ENCODE measurements at places on chromosomes 6 and 20.
A peak's percentile ranks its signal among the peaks of the same experiment; 100 is the strongest.

GRCh38 chr6:44291841-44292240 lies 21.3 kb downstream of the AARS2 start:
- DNase-seq, result no peak

GRCh38 chr6:160065200-160065599 lies 56.4 kb upstream of the SLC22A1 start:
- DNase-seq, result no peak

DNA sequence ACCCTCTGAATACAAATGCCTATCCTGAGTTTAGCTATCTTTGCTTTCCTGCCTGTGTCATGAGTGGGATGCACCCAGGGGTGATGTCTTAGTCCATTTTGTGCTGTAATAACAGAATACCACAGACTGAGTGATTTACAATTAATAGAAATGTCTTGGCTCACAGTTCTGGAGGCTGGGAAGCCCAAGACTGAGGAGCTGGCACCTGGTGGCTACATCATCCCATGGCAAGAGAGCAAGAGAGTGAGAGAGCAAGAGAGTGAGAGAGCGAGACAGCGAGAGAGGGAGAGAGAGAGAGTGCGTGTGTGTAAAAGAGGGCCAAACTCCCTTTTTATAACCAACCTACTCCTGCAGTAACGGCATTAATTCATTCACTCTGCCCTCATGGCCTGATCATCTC lies 76.8 kb downstream of the PRDM1 start:
- peak; percentile 50 for DNase-seq

- DNase-seq, result no peak
Measured at GRCh38 chr6:6694825-6695624, 106.5 kb downstream of the LY86 start.

DNA sequence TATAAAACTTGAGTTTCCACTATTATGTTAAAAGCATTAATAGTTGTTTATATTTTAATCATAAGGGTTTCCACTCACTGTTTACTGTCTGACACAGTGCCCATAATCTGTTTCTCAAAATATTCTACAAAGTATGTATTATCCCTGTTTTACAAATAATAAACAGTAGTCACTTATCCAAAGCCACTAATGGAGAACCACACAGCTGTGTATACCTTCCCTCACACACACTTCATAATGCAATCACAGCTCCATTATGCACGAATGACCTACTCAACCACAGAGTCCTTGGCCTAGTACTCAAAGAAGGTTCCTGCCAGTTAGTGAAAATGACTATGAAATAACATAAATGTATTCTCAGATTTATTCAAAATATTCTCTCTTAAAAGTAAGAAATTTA lies 103.1 kb downstream of the EPB41L2 start:
- no peak for DNase-seq

DNA sequence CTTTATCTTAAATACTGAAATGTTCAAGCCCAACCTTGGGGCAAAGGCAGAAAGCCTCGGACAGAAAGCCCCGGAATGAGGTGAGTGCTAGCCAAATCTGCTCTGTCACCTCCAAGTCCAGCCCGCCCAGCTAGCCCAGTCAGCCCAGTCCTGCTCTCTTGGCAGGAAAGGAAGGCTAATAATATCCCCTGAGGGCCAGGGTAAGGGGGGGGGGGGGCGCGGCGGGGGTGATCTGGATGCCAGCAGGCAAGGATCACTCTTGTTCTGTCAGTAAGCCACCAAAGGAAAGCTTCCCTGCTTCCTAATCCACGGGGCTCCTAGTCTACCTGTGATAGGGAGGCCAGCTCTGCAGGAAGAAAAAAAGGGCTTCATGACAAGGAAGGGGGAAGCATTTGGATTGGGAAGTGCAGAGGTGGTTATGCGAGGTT lies 1.1 kb downstream of the NDRG3 start:
- DNase-seq, result peak; percentile 27

GRCh38 chr6:28865401-28866204 lies 58.2 kb downstream of the TRIM27 start:
- peak; percentile 30 for DNase-seq

GRCh38 chr20:53157443-53158408 lies 185.6 kb downstream of the TSHZ2 start:
- peak; percentile 14 for DNase-seq

DNA sequence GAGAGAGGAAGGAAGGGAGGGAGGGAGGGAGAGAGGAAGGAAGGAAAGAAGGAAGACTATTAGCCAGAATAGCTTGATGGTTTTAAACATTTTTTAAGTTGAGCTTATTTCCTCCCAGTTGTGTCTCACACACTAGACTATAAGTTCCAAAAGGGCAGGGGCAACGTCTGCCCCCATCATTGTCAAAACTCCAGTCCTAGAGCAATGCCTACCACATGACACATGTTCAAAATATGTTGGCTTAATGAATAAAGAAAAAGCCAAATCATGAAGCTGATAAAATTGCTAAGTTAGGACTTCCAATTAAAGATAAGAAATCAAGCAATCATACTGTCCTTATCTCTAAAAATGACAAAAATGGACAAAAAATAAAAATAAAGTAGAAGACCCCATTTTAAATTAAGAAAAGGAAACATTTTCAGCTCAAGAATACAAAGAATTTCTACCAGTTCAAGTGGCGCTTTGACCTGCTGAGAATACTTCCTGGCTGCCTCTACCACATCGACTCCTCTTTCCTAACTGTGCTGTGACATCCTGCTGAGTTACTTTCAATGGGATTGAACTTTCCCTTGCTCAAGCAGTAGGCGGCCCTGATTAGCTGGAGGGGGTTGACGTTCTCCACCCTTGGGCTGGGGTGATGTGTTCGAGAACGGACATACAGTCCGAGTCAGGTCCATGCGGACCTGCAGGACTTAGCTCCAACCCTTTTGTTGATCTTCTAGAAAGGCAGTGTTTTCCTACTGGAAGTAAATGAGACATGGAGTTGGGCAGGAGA lies 283.9 kb upstream of the FOXQ1 start:
- no peak for DNase-seq
